ENCODE measurements at places on chromosomes 3 and 15. TPM values are rescaled to one million over a fixed set of nuclear protein-coding genes. Genes with fewer than 3 reads are reported as not detected.

DNA sequence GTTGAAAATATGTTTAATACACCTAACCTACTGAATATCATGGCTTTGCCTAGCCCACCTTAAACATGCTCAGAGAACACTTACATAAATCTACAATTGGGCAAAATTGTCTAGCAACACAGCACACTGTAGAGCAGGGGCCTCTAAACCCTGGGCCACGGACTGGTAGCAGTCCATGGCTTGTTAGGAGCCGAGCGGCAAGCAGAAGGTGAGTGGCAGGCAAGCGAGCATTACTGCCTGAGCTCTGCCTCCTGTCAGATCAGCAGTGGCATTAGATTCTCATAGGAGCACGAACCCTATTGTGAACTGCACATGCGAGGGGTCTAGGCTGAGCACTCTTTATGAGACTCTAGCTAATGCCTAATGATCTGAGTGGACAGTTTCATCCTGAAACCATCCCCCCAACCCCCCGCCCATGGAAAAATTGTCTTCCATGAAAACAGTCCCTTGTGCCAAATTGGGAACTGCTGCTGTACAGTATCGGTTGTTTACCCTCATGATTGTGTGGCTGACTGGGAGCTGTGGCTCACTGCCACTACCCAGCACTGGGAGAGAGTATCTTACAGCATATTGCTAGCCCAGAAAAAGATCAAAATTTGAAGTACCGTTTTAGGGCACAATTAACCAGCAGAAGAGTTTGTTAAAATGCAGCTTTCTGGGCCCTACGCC lies 26.1 kb downstream of the CMSS1 start:
- H3K4me1 ChIP-seq, result peaks cover 10% of the 10 kb centered on the region
- H3K27me3 ChIP-seq, result no peaks in the 10 kb centered on the region
- DNase-seq, result peak; percentile 10
- H3K4me3 ChIP-seq, result no peak overlapping the region

- H3K27me3 ChIP-seq, result no peaks in the 10 kb centered on the region
- peak overlapping the region; percentile 63 for H3K4me3 ChIP-seq
- H3K4me1 ChIP-seq, result peaks cover 36% of the 10 kb centered on the region
- H3K27ac ChIP-seq, result peak overlapping the region; percentile 87
- H3K36me3 ChIP-seq, result peaks cover 4% of the 10 kb centered on the region
- peak; percentile 79 for DNase-seq
Measured at GRCh38 chr15:25437777-25438600, 835 bp downstream of the UBE3A start.

- H3K36me3 ChIP-seq, result no peaks in the 10 kb centered on the region
- H3K4me1 ChIP-seq, result peaks cover 41% of the 10 kb centered on the region
- no peak overlapping the region for H3K4me3 ChIP-seq
- no peaks in the 10 kb centered on the region for H3K27me3 ChIP-seq
- DNase-seq, result no peak
- peak overlapping the region; percentile 33 for H3K27ac ChIP-seq
Measured at GRCh38 chr15:41935566-41936020, 36.8 kb downstream of the EHD4 start.

- no peak overlapping the region for H3K4me3 ChIP-seq
- peaks cover 24% of the 10 kb centered on the region for H3K4me1 ChIP-seq
- peaks cover 4% of the 10 kb centered on the region for H3K36me3 ChIP-seq
- no peaks in the 10 kb centered on the region for H3K27me3 ChIP-seq
- no peak for DNase-seq
- no peak overlapping the region for H3K27ac ChIP-seq
Measured at GRCh38 chr3:101811875-101812274, 32.9 kb downstream of the NXPE3 start.

- no peak for DNase-seq
- H3K27me3 ChIP-seq, result no peaks in the 10 kb centered on the region
- H3K27ac ChIP-seq, result no peak overlapping the region
- H3K4me3 ChIP-seq, result no peak overlapping the region
- no peaks in the 10 kb centered on the region for H3K36me3 ChIP-seq
Measured at GRCh38 chr15:71201477-71201876, 86.2 kb downstream of the THSD4 start.

KIF23 gene
- polyA plus RNA-seq, result 0.81 TPM

ST8SIA2 gene
- polyA plus RNA-seq, result not detected
